Activated effector memory CD4-positive, alpha-beta T cell treated with Interleukin-2 at 50 U/mL for 16 hours (primary cell): ENCODE measurements at places on chromosomes 1 and 21.

- no peak for DNase-seq
Measured at GRCh38 chr1:153122831-153123421, 9.6 kb upstream of the SPRR2F start.

- no peak for DNase-seq
Measured at GRCh38 chr1:184889166-184889565, 85.1 kb downstream of the NIBAN1 start.

DNA sequence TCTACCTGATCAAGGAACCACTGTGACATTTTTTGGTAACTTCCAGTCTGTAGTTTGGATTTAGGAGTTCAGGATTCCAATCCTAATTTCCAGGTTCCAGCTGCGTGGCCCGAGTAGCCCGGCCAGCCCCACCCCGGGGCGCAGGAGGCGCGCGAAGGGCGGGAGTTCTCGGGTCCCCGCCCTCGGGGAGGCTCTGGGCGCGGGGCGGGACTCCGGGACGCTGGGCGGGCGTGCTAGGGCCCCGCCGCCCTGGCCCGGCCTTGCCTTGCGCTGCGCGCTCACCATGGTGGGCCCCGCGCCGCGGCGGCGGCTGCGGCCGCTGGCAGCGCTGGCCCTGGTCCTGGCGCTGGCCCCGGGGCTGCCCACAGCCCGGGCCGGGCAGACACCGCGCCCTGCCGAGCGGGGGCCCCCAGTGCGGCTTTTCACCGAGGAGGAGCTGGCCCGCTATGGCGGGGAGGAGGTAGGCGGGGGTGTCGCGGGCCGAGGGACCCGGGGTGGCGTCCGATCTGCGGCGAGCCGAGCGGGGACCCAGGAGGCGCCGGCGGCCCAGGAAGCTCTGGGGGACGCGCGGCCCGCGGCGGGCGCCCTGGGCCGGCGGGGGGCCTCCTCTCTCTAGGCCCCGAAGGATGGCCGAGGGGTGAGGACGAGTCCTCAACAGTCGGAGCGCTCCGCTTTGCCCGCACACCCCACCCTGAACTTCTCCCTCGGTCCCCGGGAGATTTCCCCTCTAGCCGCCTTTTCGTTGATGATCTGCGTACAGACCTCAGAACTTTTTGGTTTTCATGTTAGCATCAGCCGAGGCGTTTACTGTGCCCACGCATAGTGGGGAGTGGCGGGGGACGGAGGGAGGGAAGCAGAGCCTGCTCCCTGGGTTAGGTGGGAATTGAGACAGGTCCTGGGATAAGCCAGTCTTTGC is at the start of gene NENF:
Gene NENF, plus strand, starts transcription at position 260 of the 916 bp plus-strand sequence. Its CDS starts 24 bp downstream, at position 284.
- DNase-seq = peak; percentile 69

DNA sequence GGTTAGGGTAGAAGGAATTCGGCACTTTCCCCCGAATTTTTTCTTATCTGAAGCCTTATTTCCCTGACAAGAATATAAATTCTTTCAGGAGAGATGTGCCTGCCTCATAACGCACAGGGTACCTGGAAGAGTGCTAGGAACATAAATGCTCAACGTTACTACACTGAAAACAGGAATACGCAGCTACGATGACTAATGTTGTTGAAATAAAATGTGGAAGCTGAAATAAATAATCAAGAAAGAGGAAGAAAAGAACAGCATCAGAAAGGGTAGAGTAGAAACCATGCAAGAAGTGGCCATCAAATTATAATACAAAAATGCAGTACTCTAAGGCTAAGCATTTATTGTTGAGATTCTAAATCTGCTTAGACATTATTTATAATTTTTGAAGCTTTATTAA is 33.9 kb downstream of the SLC66A1 start:
- no peak for DNase-seq

GRCh38 chr21:39714331-39714730 is 30.7 kb upstream of the IGSF5 start:
- DNase-seq = no peak

DNA sequence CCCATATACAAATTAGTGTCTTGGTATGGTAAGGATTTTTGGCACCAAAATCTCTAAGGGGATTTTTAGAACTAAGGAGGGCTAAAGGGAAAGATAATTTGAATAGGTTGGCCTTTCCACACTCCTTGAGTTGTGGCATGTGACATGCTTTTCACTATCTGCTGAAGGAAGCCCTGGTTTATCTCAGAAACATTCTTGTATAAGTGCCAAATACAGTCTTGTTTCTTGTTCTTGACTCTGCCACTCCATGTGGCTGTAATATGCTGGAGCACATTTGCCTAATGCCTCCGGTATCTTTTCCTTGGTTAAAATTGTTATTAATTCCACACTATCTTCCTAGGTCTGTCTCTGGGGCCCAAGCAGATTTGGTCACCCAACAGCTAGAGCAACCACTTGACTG is 457.0 kb downstream of the USP25 start:
- no peak for DNase-seq

- DNase-seq = no peak
Measured at GRCh38 chr1:32470431-32470830, 5.6 kb downstream of the ZBTB8B start.

- no peak for DNase-seq
Measured at GRCh38 chr1:186792870-186793581, 35.7 kb upstream of the PLA2G4A start.

DNA sequence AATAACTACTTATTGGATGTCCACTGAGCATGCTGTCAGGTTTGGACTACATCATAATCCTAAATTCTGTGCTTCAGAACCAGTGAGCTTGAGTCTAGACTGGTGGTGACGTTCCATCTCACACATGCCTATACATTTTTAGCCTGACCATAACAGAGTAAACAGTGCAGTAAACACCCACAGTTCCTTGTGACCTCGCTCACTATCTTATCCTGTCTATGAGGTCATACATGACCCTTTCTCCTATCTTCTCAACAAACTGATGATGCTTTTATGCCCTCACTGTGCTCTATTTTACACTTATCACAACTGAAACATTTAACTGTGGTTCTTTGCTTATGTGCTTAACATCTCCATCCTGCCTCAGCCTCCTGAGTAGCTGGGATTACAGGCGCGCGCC is 91.2 kb downstream of the ENAH start:
- DNase-seq = no peak

DNA sequence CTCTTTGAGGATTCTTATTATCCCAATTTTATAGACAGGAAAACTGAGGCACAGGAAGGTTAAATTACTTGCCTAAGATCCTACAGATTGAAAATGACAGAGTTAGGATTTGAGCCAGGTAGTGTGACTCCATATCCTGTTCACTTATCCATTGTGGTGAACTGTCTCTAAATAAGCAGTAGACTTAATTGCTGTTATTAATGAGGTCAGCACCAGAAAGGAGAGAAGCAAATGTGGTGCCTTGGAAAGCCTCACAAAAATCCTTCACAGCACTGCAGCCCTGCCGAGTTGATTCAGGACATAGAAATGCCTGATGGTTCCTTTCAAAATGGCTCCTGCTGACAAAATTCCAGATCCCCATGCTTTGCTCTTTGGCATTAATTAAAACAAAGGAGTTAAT is 193.3 kb upstream of the BEND5 start:
- DNase-seq = no peak

DNA sequence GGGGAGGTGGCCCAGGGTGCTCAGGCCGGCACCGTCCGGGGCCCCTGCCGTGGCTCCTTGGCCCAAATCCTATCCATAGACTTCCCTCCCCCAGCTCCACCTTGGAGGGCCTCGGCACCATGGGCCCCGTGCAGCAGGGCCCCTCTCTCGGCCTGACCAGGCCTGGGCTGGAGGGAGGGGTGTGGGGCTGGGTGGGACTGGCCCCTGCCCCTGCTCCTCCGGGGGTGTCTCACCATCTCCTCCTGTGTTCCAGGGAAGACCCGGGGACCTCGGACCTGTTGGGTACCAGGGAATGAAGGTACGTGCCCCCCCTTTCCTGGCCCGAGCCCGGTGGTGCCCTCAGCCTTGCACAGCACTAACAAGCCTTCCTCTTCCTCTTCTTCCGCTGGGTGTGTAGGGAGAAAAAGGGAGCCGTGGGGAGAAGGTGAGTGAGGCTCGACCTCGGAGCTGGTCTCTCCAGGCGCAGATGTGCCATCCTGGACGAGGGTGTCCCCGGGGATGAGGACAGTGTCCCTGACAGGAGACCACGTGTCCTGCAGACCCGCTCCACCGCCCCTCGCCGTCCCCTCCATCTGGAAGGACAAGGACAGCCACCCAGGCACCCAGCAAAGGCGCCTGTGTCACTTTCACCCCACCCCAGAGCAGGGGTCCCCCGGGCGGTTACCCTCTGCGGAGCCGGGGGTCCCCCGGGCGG is 7.9 kb downstream of the COL6A1 start:
- DNase-seq = no peak

DNA sequence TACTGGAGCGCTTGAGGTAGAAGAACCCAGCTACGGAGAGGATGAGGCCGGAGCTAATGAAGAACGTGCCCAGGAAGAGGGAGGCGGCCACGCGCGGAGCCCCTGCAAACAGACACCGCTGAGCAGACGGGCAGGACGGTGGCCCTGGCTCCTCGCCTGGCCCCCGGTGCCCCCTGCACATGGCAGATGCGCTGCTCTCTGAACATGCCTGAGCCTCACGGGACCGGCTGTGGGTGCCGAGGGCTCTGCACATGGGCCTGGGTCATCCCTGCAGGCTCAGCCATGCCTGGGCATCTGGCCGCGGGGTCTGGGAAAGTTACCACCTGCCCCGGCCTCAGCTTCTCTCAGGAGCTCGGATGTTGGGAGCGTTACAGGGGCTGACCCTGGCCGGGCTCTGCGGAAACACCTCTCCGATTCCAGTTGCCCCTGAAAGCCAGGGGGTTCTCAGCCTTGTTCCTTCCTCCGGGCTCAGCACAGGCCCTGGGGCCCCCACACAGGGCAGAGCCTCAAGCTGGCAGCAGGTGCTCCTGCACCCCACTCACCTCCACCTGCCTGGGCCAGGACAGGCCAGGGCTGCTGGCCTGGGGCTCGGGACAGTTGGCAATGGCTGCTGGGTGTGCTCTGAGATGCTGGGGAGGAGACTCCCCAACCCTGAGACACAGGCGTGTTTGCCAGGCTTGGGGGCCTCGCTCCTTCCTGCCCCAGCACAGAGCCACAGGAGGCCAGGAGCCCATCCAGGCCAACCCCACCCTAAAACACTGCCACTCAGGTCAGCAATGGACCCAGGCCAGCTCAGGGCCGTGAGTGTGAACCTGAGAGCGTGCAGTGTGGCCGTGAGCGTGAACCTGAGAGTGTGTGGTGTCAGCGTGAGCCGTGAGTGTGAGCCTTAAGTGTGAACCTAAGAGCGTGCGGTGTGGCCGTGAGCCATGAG is 12.1 kb upstream of the RNF223 start:
- DNase-seq = no peak

DNA sequence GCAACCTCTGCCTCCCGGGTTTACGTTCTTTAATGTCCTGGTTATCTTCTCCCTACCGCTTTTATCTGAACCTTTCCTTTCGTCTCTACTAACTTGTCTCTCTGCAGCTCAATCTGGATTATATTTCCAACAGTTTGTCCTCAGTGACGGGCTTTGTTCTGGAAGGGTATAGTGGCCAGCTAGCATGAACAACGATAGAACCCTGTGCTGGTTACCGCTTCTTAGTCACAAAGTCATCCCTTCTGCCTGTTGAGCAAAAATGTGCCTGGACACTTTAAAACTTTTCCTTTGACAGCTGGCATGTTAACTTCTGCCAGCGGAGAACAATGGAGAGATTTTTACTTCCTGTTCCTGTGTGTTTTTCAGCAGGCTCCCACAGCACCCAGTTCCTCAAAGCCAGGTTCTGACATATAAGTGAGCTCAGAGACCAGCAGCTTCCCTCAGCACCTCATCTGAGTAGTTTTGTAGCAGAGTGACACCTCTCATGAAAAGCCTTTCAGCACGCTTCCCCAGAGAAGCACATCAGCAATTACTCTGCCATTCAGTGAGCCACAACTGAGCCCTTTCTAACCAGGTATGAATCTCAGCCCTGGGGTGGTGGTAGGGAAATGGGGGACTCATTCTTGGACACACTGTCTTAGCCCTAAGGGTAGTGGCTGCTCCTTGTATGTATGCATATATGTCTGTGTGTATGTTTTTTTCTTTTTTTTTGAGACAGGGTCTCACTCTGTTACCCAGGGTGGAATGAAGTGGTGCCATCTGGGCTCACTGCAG is 23.6 kb upstream of the CCDC17 start:
- no peak for DNase-seq

- DNase-seq = no peak
Measured at GRCh38 chr1:111961773-111962565, 27.5 kb downstream of the KCND3 start.

DNA sequence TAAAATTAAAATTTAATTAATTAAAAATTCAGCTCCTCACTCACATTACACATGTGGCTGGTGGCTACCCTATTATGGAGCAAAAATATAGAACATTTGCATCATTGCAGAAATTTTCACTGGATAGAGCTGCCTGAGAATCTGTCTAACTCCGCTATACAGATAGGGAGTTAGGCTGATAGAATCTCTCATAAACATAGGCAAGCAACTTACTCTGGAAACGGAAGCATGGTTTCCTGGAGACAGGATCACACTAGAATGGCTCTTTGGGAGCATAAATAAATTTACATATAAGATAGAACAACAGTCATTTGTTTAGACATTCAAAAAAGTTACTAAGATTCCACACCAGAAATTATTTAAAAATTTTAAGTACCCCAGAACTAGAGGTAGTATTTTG is 12.2 kb upstream of the LAMC2 start:
- no peak for DNase-seq

GRCh38 chr1:35927472-35927871 is 3.4 kb upstream of the AGO3 start:
- no peak for DNase-seq

DNA sequence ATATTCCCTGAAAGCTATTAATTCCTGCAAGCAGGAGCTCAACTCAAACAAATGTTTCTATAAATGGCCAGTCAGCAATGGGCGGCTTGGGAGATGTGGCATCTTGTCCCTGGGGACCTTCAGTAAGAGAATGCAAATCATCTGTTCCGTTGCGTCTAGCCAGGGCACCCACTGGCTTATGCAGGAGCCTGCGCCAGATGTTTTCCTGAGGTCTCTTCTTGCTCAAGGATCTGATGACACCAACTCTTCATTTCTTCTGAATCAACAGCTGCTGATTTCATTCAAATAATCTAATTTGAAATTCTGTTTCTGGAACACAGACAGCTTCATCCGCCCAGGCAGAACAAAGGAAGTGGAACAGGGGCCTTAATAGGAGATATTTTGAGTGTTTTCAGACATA is 70.0 kb upstream of the AJAP1 start:
- no peak for DNase-seq

DNA sequence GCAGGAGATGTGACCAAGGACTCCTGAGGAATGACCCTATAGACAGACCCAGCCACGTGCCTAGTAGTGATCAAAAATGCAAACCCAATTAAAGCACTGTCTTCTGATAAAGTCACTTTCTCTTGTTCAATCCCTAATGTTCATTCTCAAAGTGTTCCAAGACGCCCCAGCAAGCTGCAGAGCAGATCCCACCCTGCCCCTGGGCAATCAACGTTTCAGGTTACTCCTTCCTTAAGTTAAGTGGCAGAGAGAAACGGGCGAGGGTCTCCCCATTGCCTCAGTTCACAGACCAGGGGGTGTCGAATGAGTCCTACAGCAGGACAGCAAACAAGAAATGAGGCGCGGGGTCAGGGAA is 699 bp upstream of the RGS2 start:
- DNase-seq = no peak

DNA sequence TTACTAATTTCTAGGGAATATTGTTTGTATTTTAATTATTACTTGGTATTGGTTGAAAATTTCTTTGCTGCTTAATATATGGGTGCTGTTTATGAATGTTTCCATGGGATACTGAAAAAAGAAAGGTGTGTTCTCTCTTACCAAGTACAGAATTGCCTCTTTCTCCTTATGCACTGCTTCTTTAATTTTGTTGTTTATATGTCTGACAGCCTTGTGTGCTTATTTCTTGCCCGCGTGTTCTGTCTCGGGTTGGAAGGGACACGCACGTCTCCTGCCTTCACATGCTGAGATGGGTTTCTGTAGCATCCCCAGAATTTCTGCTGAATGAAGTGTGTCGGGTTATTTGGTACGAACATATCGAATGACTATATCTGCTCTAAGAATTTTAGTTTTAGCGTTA is 51.1 kb downstream of the AGPAT3 start:
- no peak for DNase-seq
